ENCODE measurements at places on chromosomes 16 and 17.

GRCh38 chr16:76941113-76941512 is 249.9 kb upstream of the MON1B start:
- no peaks in the 10 kb centered on the region for H3K27me3 ChIP-seq
- no peak for DNase-seq
- no peaks in the 10 kb centered on the region for H3K4me1 ChIP-seq
- no peak overlapping the region for H3K27ac ChIP-seq
- no peak overlapping the region for H3K4me3 ChIP-seq
- no peaks in the 10 kb centered on the region for H3K36me3 ChIP-seq

DNA sequence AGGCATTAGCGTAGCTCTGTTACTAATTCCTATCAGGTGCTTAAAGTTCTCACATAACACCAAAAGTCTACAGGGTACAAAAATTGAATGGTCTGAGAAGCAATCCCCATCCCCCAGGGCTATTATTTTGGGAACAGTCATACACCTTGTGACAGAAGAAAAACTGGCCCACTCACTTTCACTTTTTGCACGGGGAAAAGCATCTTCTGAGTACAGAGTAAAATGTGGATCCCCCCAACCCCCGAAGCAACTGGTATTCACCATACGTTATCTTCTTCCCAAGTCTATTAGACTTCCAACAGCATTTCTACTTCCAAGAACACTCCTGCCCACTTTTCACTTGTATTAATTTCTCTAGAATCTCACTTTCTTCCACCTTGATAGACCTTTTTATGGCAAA is 11.8 kb downstream of the GGA3 start:
- no peaks in the 10 kb centered on the region for H3K27me3 ChIP-seq
- H3K36me3 ChIP-seq: peaks cover 28% of the 10 kb centered on the region
- DNase-seq: no peak
- H3K4me1 ChIP-seq: peaks cover 33% of the 10 kb centered on the region

DNA sequence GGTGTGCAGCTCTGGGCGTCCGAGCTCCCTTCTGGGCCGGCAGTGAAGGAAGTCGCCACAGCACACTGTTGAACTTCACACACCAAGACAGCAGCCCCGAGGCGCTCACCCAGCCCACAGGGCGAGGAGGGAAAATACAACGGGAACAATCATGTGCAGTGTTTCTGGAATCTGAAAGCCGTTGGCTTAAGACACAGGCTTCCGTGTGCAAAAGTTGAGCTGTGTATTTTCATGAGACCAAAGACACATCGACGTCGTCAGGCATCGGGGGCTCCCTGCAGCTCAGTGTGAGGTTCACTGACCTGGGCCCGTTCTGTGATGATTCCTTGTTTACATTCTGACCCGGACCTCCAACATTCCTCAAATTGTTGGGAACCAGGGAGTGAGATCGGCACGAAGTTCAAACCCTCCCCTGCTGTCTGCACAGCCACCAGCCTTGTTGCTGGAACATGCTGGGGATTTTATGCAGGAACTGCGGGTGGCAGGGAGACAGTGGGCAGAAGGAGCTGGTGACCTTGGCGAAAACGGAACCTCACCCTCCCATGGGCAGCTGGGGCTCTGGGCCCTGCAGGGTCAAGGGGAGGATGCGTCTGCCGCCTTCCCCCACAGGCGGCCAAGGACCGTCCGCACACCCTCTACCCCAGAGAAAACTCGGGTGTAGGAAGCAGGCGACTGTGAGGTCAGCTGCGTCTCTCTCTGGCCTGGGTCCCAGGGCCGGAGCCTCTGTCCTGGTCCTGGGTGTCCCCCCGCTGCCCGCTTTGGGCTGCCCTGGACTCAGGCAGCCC is 72.2 kb downstream of the METRNL start:
- H3K4me3 ChIP-seq: no peak overlapping the region
- H3K36me3 ChIP-seq: no peaks in the 10 kb centered on the region
- H3K4me1 ChIP-seq: peaks cover 23% of the 10 kb centered on the region
- no peak for DNase-seq

- no peaks in the 10 kb centered on the region for H3K36me3 ChIP-seq
- DNase-seq: no peak
- H3K4me3 ChIP-seq: no peak overlapping the region
- H3K27ac ChIP-seq: no peak overlapping the region
These were observed 47.4 kb upstream of the NUDT7 start for GRCh38 chr16:77674888-77675287.

GRCh38 chr16:13093661-13094060 is 192.3 kb downstream of the SHISA9 start:
- DNase-seq: no peak
- H3K36me3 ChIP-seq: no peaks in the 10 kb centered on the region
- no peaks in the 10 kb centered on the region for H3K4me1 ChIP-seq
- H3K4me3 ChIP-seq: no peak overlapping the region

- H3K27me3 ChIP-seq: no peaks in the 10 kb centered on the region
- DNase-seq: no peak
- H3K4me1 ChIP-seq: no peaks in the 10 kb centered on the region
- H3K36me3 ChIP-seq: no peaks in the 10 kb centered on the region
- H3K27ac ChIP-seq: no peak overlapping the region
- H3K4me3 ChIP-seq: no peak overlapping the region
These were observed 201.5 kb upstream of the TNRC6C start for GRCh38 chr17:77756846-77757560.

DNA sequence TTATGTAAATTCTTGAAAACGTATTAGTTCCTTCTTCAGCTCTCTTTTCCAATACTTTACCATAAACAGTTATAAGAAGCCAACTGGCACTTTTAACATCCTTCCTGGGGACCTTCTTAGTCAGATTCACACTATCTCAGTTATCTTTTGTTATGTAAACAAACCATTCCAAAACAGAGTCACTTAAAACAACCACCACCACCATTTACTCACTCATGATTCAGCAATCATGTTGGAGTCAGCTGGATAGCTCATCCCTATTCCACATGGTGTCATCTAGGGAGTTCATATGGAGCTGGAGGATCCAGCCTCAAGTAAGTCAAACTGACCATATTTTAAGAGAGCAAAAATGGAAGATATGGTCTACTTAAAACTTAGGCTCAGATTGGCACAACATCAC is 240.3 kb upstream of the IRX3 start:
- no peaks in the 10 kb centered on the region for H3K27me3 ChIP-seq
- no peak overlapping the region for H3K27ac ChIP-seq
- no peaks in the 10 kb centered on the region for H3K36me3 ChIP-seq
- H3K4me1 ChIP-seq: no peaks in the 10 kb centered on the region
- no peak overlapping the region for H3K4me3 ChIP-seq

DNA sequence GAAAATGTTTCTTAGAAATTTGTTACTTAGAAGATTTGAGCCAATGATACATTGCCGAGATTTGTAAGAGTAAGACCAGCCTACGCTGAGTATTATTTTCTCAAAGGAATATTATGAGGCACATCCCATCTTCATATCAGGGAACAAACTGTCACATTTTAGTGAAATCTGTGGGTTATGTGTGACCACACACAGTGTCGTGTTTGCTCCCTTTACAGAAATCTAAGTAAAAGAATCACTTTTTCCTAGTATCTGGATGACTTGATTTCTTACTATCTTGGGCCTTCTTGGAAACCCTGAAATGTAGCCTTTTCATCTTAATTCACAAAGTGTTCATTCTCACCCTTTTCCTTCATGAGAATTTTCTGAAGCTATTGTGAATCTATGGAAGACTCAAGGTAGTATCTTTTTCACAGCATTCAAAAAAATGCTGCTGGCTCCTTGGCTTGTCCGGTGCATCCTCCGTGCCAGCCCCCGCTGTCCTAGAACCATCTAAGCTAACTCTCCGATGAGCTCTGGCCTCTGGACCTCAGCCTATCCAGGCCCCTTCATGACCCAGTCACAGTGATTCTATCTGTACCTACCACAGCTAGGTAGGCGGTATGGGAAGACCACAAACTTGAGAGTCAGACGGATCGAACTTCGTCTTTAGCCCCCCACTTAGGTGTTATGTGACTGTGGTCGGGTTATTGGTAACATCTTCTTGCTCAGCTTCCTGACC is 524.3 kb downstream of the MAF start:
- no peak for DNase-seq
- no peaks in the 10 kb centered on the region for H3K4me1 ChIP-seq
- no peak overlapping the region for H3K27ac ChIP-seq
- no peak overlapping the region for H3K4me3 ChIP-seq
- peaks cover 6% of the 10 kb centered on the region for H3K27me3 ChIP-seq

DNA sequence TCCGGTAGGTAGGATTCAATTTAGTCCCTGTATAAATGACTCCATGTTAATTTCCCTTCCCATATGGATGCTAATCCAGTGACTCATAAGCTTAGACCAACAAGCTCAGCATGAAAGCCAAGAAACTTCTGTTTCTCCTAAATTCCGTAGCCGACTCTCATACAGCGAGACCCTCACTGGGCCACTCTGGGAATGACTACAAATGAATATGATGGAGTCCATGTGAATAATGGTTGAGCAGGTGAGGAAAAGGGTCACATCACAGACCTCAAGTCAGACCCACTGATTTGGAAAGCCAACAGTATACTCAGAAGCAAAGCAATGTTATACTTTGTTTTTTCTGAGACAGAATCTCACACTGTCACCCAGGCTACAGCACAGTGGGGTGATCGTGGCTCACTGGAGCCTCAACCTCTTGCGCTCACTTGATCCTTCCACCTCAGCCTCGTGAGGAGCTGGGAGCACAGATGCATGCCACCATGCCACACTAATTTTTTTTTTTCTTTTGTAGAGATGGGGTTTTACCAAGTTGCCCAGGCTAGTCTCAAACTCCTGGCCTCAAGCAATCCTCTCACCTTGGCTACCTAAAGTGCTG is 14.6 kb downstream of the RSL1D1 start:
- peaks cover 58% of the 10 kb centered on the region for H3K36me3 ChIP-seq
- H3K27me3 ChIP-seq: no peaks in the 10 kb centered on the region
- no peak overlapping the region for H3K27ac ChIP-seq

DNA sequence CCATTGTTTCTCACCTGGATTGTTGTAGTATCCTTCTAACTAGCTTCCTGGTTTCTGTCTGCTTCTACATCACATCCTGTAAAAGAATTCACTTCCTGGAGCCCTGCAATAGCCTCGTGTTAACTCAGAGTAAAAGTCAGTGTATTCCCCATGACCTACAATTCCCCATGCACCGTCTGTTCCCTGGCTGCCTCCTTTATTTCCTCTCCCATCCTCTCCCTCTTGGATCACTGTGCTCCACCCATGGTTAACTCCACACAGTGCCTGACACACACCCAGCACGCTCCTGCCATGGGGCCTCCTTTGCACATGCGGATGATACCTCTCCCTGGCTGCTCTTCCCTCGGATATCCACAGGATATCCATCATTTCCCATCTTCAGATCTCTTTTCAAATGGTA is 301.4 kb upstream of the IRX3 start:
- DNase-seq: no peak
- no peak overlapping the region for H3K27ac ChIP-seq
- H3K27me3 ChIP-seq: no peaks in the 10 kb centered on the region
- H3K4me3 ChIP-seq: no peak overlapping the region
- H3K4me1 ChIP-seq: no peaks in the 10 kb centered on the region

GRCh38 chr17:6867849-6868248 is 36.3 kb upstream of the TEKT1 start:
- no peaks in the 10 kb centered on the region for H3K27me3 ChIP-seq
- H3K4me1 ChIP-seq: no peaks in the 10 kb centered on the region
- H3K36me3 ChIP-seq: no peaks in the 10 kb centered on the region
- H3K27ac ChIP-seq: no peak overlapping the region
- H3K4me3 ChIP-seq: no peak overlapping the region
- DNase-seq: no peak

GRCh38 chr17:7393613-7394451 is 493 bp downstream of the PLSCR3 start:
- H3K27me3 ChIP-seq: no peaks in the 10 kb centered on the region
- DNase-seq: no peak
- no peaks in the 10 kb centered on the region for H3K36me3 ChIP-seq
- H3K27ac ChIP-seq: peak overlapping the region; percentile 93
- H3K4me3 ChIP-seq: peak overlapping the region; percentile 96

DNA sequence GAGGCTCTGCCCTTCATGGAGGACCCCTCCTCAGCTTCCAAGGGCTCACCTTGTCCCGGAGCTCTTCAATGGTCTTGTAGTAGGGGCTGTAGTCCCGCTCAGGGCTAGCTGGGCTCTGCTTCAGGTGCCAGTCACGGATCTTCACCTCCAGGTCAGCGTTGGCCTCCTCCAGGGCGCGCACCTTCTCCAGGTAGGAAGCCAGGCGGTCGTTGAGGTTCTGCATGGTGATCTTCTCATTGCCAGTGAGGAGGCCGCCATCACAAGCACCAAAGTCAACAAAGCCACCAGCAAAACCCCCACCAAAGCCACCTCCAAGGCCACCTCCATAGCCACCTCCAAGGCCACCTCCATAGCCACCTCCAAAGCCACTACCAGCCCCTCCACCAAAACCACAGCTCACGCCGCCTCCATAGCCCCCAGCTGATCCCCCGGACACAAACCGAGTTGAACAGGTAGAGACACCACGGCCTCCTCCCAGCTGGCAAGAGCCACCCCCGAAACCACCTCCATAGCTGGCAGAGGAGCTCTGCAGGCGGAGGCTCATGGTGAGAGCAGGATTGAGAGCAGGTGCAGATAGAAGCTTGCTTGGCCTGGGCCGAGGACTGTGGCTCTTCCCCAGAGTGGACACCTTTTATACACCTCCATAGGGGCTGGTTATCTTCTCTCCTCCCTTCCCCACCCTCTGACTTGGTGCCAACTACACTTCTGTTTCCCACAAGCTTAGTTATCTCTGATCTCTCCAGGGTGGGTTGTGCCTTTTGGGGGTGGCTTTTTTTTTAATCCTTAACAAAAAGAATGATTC is at the start of gene KRT13:
Gene KRT13 (minus strand): TSS at position 606 of the 802 bp plus-strand sequence. CDS start 62 bp downstream, at position 544.
- no peak within 1 kb of the TSS for H3K4me3 ChIP-seq
- H3K36me3 ChIP-seq: no peaks in the 10 kb centered on the region
- H3K27ac ChIP-seq: no peak within 1 kb of the TSS
- no peak for DNase-seq
- H3K4me1 ChIP-seq: peaks cover 6% of the 10 kb centered on the region

GRCh38 chr16:745739-746138 is 4.9 kb upstream of the CIAO3 start:
- no peak overlapping the region for H3K4me3 ChIP-seq
- H3K4me1 ChIP-seq: peaks cover 4% of the 10 kb centered on the region

- H3K36me3 ChIP-seq: no peaks in the 10 kb centered on the region
- no peak for DNase-seq
- H3K4me1 ChIP-seq: no peaks in the 10 kb centered on the region
- H3K27me3 ChIP-seq: no peaks in the 10 kb centered on the region
These were observed 98.9 kb upstream of the DYNLRB2 start for GRCh38 chr16:80441935-80442334.

- no peak for DNase-seq
- no peaks in the 10 kb centered on the region for H3K4me1 ChIP-seq
- H3K36me3 ChIP-seq: no peaks in the 10 kb centered on the region
These were observed 56.7 kb upstream of the TOB1 start for GRCh38 chr17:50922721-50923405.

DNA sequence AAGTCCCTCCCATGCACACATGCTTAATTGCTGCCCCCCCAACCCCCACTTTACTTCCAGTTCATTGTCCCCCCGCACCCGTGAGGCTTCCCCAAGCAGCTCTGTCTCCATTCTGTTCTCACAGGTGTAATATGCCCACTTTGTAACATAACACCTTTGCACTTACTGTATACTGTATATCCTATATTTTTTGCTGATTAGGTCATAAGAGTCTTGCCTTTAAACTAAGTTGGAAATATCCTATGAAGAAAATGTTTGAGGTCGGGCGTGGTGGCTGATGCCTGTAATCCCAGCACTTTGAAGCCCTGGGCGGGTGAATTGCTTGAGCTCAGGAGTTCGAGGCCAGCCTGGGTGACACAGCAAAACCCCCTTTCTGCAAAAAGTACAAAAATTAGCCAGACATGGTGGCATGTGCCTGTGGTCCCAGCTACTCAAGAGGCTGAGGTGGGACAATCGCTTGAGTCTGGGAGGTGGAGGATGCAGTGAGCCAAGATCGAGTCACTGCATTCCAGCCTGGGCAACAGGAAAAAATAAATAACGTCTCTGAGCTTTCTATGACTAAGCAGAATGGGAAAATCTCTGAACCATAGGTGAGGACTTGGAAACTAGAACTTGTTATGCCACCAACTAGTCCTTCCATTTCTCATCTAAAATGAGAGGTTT is 76.1 kb downstream of the TNRC6C start:
- H3K36me3 ChIP-seq: no peaks in the 10 kb centered on the region
- no peak overlapping the region for H3K4me3 ChIP-seq
- no peak overlapping the region for H3K27ac ChIP-seq

All from left lung (tissue), 14 donors.